ENCODE measurements at places on chromosomes 3 and 15. TPM values are rescaled to one million over a fixed set of nuclear protein-coding genes. Genes with fewer than 3 reads are reported as not detected.

- DNase-seq = no peak
Observed at GRCh38 chr15:69931156-69931555, 166.6 kb downstream of the TLE3 start.

GRCh38 chr3:110519071-110519470 is 552.5 kb upstream of the NECTIN3 start:
- no peak for DNase-seq

- DNase-seq = no peak
Observed at GRCh38 chr15:72304596-72304995, 15.4 kb downstream of the CELF6 start.

The LTK gene
- total RNA-seq = 0.46 TPM

DNA sequence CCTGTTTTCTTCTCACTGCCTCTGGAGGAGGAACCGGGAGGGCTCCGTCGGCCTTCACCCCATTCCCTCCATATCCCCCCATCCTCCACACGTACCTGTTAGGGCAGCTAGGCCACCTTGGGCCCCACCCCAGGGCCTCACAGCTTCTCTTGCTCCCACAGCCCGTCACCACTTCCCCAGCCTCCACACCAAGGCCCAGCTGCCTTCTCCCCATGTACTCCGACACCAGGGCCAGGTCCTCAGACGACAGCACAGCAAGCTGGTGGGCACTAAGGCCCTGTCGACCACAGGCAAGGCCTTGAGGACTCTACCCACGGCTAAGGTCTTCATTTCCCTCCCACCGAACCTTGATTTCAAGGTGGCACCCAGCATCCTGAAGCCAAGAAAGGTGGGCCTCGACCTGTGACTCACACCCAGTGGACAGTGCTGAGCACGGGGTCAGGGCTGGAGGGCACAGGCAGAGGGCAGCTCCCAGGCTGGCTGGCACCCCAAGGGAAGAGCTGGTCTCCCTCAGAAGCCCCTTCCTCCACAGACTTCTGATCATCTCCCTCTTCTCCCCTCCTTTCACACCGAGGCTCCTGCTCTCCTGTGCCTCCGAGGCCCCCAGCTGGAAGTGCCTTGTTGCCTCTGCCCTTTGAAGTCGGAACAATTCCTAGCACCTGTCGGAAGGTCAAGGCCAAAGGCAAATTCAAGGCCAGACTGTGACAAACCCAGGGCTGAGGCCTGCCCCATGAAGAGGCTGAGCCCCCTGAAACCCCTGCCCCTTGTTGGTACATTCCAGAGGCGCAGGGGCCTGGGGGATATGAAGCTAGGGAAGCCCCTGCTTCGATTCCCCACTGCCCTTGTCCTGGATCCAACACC is 9.1 kb downstream of the RPUSD3 start:
- peak; percentile 76 for DNase-seq

DNA sequence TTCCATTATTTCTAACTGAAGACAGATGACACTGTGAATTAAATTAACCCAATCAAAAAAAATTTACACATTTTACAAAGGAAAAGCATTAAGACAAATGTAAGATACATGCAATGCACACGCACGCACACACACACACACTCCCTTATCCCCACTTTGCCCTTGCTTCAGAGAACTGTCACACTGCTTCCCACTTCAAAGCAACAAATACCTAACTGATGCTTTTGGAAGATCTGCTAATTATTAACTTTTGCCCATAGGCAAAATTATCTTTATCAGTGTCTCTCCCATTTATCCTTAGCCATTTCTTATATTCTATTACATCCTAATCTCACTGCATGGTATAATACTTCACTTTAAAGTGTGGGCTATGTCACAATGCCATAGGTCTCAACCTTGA is 60.3 kb downstream of the SETD2 start:
- no peak for DNase-seq

DNA sequence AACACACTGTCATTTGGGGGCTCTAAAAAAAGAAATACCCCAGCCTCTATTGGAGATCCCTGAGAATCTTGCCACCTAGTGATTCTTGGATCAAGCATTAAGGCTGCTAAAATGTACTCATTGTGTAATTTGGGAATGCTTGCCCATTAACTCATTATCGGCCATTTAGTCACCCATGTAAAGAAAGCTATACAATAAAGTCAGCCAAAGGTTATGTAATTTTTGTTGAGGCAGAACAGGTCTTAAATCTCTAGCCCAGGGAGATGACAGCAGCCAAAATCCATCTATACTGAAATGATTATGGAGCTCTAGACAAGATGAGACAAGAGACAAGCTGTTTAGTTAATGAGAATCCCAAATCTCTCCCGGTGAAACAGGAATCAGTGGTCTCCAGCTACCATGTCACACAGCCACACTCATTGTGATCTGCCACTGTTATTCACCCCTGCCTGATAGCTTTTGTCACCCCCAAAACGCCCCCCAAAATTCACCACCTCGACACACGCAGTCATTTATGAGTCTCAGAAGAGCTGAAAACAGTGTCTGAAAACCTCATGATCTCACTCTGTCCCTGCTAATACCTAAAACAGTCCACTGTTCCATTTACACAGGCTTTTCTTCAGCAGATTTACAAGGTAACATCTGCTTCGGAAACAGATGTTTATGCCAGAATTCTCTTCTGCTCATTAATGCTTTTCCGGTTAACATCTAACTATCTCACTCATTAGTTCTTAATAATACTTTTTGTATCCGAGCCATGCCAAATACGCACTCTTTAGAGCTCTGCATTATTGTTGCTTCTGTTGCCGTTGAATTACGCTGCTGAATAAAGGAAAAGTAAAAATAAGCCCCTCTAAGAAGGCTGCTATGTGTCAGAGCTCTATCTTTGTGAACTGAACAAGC is 138.5 kb downstream of the RORA start:
- DNase-seq = no peak

DNA sequence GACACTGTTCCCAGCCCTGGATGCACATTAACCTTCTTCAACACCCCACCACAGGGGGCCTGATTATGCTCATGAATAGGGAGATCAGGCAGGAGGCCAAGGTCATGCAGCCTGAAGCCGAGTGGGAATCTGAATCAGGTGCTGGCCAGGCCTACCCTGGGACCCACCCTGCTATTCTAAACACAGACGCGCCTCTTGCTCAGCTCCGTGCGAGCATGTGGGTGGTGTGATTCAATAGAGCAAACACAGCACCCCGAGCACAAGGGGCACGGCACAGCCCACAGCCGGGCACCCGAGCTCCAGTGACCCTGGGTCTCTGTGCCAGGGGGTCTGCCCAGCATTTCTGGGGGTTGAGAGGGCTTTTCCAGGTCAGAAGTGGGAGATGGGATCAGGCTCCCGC is 24.6 kb upstream of the GRIP2 start:
- no peak for DNase-seq

DNA sequence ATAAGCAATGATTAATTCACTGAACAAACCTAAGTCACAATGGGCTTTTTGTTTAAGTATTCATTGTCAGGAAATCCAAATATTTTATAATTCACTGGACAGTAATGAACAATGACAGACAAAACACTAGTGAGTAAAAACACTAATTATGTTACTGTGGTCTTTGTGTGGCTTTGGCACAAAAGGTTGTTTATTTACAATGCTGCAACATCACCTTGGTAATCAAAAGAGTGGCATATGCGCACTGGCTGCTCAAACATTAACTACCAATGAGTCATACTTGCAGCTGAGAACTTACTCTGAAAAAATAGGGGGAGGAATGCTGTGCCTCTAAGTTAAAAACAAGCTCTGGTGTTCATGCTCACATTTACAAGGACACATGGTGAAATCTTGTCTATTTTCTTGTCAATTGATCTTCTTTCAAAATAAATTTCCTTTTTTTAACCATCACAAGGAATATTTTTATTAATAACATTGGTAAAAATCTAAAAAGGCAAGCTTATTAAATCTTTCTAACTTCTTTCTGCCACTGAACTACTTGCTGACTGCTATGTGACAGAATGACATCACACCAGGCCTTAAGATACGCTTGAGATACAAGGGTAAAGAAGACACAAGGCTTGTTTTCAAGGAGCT is 85.2 kb upstream of the PPIB start:
- no peak for DNase-seq

DNA sequence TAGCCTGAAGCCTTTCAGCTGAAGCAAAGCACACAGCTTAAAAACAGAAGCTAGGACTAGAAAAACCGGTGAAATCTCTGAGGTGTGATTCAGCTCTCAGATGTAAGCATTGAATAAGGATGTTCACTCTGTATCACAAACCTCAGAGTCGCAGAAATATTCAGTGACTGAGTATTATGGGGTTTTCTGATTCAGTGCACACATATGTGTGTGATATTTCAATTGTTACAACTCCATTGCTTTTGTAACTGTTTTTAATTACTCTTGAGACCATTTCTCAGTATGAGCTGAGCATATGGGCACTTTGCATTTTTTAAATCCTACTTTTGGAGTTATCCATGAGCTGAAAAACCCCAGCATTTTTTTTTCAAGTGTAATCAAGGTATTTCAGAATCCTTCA is 868.8 kb downstream of the NTRK3 start:
- no peak for DNase-seq

The GPR15 gene
- not detected for total RNA-seq

The MORC1 gene
- total RNA-seq = not detected

DNA sequence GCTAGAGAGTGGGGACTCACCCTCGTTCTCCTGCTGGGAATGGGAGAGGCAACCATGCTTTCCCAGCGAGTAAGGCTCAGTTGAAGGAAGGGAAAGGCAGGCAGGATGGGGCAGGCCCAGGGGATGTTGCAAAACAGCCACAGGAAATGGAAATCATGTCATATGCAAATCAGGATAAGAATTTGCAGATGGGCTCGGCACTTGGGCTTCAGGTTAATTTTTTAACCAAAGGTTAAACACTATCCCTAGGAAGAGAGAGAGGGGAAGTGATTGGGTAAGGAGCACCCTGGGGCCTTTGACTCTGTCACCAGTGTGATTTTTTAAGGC is 14.6 kb upstream of the PLA2G4E start:
- DNase-seq = no peak

The MASP1 gene
- total RNA-seq = 13.9 TPM

The BMF gene
- total RNA-seq = 3.0 TPM

DNA sequence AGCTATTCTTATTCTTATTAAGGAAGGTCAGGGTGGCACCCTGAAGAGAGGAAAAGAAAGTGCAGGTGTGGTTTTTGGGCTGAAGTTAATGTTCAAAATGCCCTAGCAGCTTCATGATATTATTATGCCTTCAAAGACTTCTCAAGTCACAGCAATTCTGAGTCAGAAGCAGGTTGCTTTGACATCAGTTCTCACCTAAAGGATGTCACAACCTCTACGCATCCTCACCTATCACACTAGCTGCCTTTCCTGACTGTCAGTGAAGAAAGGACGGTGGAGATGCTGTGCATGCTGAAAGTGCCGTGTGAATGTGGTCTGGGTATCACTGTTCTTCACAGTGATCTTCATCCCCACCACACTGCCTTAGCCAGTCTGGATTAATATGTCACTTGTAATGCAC is 49.6 kb downstream of the NPTN start:
- no peak for DNase-seq

DNA sequence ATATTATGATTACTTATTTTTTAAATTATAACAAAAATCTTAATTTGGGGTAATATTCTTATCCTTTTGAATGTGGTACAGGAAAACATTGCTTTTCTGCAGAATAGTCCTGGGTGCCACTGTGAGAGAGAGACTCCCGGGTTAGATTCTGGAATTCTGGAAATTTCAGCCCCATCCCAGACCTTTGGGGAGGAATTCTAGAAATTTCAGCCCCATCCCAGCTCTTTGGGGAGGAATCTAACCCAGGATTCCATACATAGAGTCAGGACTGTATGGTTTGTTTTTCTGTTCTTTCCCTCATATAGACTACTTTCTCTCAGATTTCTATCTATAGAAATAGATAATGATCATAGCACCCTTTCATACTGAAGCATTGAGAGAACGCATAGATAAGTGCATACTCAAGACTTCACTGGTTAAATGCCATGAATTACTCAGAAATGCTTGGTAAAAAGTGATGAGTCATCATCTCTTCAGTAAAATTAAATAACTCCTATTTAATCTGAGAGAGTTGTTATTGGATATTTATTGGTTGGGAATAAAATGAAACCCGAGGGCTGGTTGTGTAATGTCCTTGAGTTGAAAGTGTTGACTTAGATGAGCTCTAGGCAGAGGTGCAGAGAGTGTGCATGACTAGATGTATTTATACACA is 8.3 kb downstream of the EIF2AK4 start:
- DNase-seq = no peak

The HIGD2B gene
- not detected for total RNA-seq

DNA sequence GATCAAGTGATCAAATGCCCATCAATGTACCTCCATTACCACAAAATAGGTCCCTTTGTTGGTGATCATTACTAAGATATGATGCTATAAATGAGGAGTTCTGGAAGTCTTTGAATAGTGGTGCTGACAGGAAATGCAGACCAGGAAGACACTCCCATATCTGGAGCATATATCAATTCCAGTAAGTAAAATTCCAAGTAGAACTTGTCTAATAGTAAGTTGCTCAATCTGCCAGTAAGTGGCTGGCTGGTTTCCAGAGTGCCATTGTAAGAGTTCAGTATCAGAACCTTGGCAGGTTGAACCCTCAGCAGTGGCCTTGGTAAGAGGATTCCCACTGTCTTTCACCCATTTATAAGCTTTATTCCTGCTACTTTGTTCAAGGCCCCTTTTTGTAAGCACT is 379.9 kb upstream of the RBMS3 start:
- DNase-seq = no peak

- DNase-seq = no peak
Observed at GRCh38 chr3:31918179-31919150, 62.6 kb downstream of the OSBPL10 start.

The MESP2 gene
- total RNA-seq = 0.38 TPM

DNA sequence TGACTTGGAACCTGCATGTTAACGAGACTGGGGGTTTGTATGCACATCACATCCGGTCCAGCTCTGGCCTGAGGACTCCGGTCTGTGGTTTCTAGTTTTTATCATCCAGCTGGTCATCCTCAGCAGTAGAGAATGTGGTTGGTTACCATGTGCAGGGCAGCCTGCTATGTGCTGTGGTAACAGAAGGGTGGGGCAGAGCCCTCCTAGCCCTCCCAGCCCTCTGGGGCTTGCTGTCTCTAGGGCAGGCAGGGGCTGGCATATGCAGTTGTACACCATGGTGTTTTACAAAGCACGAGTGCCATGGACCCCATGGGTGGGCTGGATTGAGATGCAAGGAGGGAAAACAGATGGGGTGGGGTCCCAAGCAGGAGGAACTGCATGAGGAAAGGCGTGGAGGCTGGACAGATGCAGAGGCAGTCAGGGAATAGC is 70.2 kb downstream of the APBA2 start:
- DNase-seq = peak; percentile 35

GRCh38 chr15:85430406-85431204 is 50.2 kb downstream of the AKAP13 start:
- DNase-seq = no peak

DNA sequence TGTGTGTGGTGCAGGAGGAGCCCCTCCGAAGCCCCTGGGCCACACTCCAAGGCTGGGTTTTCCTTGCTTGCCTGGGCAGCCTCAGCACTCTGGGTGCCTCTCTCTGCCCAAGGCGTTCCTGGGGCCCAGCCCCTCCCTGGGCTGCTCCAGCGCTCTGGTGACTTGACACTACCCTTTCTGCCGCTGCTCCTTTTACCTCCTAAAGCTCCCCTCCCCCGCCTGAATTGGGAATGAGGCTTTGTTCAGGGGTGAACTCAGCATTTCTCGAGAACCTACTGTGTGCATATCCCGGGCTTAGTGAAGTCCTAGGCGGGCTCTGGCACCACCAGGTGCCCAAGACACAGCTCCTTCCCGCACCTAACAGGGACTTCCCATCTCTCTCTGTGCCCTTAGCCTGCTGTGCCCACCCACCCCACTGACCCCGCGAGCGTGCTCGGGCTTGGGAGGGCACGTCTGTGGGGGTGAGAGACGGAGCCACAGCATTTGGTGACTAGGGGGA is 1.2 kb upstream of the BAHD1 start:
- no peak for DNase-seq
